Effector memory CD4-positive, alpha-beta T cell (primary cell): ENCODE measurements at places on chromosomes 7 and 10.

- DNase-seq = no peak
- H3K4me3 ChIP-seq = no peak overlapping the region
- H3K4me1 ChIP-seq = no peaks in the 10 kb centered on the region
- H3K27me3 ChIP-seq = no peaks in the 10 kb centered on the region
- no peak overlapping the region for H3K27ac ChIP-seq
Observed at GRCh38 chr10:118118716-118119115, 72.0 kb upstream of the RAB11FIP2 start.

- H3K27ac ChIP-seq = no peak overlapping the region
- no peaks in the 10 kb centered on the region for H3K36me3 ChIP-seq
- no peak for DNase-seq
- H3K4me1 ChIP-seq = no peaks in the 10 kb centered on the region
- H3K4me3 ChIP-seq = no peak overlapping the region
Observed at GRCh38 chr10:105797234-105797890, 1156.3 kb downstream of the SORCS3 start.

DNA sequence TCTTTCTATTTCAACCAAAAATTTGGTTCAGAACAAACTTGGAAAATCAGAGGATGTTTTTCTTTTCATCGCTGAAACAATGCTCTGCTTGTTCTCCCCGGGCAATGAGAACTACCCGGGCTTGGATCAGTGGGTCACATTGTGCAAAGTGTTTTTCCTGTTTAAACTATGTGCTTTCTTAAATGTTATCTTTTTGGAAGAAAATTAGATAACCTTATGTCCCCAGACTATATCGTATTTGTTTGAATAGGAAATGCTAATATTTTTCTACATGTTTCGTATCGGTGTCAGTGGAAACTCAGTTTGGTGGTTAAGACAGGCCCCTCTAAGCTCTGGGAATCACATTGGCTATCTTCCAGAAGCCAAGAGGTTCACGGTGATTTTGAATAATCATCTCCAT lies 319.5 kb upstream of the NFE2L3 start:
- H3K4me3 ChIP-seq = no peak overlapping the region
- no peak overlapping the region for H3K27ac ChIP-seq
- no peaks in the 10 kb centered on the region for H3K4me1 ChIP-seq
- H3K36me3 ChIP-seq = no peaks in the 10 kb centered on the region
- no peaks in the 10 kb centered on the region for H3K27me3 ChIP-seq

- no peak for DNase-seq
- H3K27me3 ChIP-seq = no peaks in the 10 kb centered on the region
- no peaks in the 10 kb centered on the region for H3K4me1 ChIP-seq
- H3K36me3 ChIP-seq = peaks cover 24% of the 10 kb centered on the region
- no peak overlapping the region for H3K27ac ChIP-seq
Observed at GRCh38 chr10:5737352-5737751, 52.7 kb downstream of the TASOR2 start.

- H3K27me3 ChIP-seq = no peaks in the 10 kb centered on the region
- no peak overlapping the region for H3K4me3 ChIP-seq
- no peak for DNase-seq
- H3K4me1 ChIP-seq = no peaks in the 10 kb centered on the region
Observed at GRCh38 chr10:45058580-45058979, 57.9 kb downstream of the ZNF22 start.

DNA sequence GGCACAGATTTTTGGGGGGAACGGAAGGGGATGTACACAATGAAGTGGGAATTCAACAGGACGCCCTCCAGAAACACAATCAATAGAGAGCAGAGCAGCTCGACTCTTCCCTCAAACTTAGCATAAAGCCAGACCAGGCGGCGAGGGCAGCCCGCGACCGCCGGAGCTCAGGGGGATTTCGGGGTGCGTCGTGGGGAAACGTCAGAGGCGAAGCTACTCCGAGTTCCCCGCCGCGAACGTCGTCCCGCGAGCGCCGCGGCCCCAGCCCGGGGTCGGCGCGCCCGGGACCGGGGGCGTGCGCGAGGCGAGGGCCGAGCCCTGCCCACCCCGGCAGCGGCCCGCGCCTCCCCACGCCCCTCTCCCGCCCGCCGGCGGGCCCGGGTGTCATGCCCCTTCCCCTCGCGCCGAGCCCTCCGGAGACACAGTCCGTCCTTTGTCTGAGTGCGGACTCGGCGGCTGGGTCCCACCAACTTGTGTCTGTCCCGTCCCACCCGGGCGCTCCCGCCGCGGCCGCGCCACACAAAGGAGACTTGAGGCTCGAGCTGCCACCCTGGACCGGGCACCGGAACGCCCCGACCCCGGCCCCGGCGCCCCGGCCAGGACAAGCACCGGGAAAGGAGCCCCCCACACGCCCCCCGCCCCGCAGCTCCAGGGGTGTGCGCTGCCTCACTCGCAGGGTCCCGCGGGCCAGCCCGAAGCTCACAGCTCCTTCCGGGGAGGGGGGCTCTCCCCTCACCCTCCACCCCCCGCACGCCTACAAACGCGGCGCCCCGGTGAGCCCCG lies 634 bp downstream of the EZH2 start:
- H3K27ac ChIP-seq = peak overlapping the region; percentile 93
- H3K4me3 ChIP-seq = peak overlapping the region; percentile 95
- H3K27me3 ChIP-seq = no peaks in the 10 kb centered on the region
- H3K36me3 ChIP-seq = no peaks in the 10 kb centered on the region
- H3K4me1 ChIP-seq = peaks cover 3% of the 10 kb centered on the region
- DNase-seq = peak; percentile 66

DNA sequence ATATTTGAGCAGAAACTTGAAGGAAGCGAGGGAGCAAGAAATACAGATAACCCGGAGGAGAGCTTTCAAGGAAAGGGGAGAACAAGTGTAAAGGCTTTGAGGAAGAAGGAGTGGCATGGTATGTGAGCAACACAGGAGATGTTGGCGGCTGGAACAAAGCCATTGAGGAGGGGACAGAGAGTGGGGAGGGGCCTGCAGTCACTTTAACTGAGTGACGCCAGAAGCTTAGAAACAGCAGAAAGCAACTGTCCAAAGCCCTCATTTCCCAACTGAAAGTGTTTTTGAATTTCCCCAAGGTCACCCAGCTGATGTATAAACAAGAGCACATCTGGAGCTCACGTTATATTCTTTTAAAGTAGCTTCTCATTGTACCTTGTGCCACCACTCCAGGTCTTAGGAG lies 19.1 kb downstream of the AUTS2 start:
- H3K36me3 ChIP-seq = no peaks in the 10 kb centered on the region
- no peak overlapping the region for H3K4me3 ChIP-seq
- H3K27ac ChIP-seq = no peak overlapping the region
- no peaks in the 10 kb centered on the region for H3K27me3 ChIP-seq

GRCh38 chr7:130432886-130433285 lies 7.9 kb downstream of the CEP41 start:
- DNase-seq = no peak
- H3K27ac ChIP-seq = no peak overlapping the region
- peaks cover 7% of the 10 kb centered on the region for H3K4me1 ChIP-seq
- H3K36me3 ChIP-seq = no peaks in the 10 kb centered on the region
- no peaks in the 10 kb centered on the region for H3K27me3 ChIP-seq
- H3K4me3 ChIP-seq = no peak overlapping the region

DNA sequence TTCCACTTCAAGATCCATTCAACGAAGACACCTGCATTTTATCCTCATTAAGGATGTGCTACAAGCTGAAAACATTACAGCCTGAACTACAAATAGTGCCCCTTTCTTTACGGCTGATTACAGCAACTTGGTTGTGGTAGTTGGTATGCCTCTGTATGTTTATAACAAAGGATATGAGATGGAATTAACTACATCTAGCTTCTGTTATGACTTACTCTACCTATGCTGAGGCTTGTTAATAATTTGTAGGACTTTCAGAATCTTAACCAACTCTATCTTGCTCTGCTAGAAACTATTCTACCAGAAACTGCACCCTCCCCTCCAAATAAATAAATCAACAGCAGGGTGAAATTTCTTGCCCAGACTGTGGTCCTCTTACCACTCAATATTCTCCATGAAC lies 448.1 kb downstream of the GRM8 start:
- H3K4me1 ChIP-seq = no peaks in the 10 kb centered on the region
- H3K27me3 ChIP-seq = no peaks in the 10 kb centered on the region
- DNase-seq = no peak
- no peak overlapping the region for H3K4me3 ChIP-seq
- no peaks in the 10 kb centered on the region for H3K36me3 ChIP-seq

GRCh38 chr10:133236401-133237240 lies 1.0 kb upstream of the VENTX start:
- H3K4me3 ChIP-seq = peak overlapping the region; percentile 55
- peaks cover 34% of the 10 kb centered on the region for H3K4me1 ChIP-seq
- H3K36me3 ChIP-seq = no peaks in the 10 kb centered on the region
- H3K27ac ChIP-seq = no peak overlapping the region

GRCh38 chr7:91126762-91127161 lies 137.5 kb upstream of the FZD1 start:
- H3K36me3 ChIP-seq = no peaks in the 10 kb centered on the region
- H3K27ac ChIP-seq = no peak overlapping the region
- H3K27me3 ChIP-seq = no peaks in the 10 kb centered on the region
- H3K4me1 ChIP-seq = no peaks in the 10 kb centered on the region

DNA sequence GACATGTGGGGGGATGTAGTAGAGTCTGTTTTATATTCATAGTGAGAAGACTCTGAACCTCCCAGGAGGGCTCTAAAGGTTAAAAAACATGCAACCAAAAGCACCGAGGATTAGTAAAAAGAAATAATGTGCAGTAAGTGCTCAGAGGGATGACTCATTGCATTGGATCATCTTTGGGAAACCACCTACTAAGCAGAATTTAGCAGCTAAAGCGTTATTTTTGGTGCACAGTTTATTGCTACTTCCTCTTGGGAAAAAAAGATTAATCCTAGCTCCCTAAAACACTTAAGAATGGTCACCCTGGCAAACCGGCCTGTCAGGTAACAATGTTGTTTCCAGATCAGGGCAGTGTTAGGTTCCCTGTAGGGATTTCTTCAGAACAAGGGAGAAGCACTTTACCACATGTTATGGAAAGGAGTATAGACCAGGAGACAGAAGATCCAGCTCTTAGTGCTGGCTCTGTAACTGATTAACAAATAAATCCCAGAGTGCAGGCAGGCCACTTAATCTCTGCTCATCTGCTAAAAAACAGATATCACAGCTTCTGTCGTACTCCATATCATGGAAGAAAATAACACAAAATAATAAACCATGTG lies 44.8 kb upstream of the FAM133B start:
- no peaks in the 10 kb centered on the region for H3K36me3 ChIP-seq
- peaks cover 27% of the 10 kb centered on the region for H3K4me1 ChIP-seq
- H3K27ac ChIP-seq = no peak overlapping the region

DNA sequence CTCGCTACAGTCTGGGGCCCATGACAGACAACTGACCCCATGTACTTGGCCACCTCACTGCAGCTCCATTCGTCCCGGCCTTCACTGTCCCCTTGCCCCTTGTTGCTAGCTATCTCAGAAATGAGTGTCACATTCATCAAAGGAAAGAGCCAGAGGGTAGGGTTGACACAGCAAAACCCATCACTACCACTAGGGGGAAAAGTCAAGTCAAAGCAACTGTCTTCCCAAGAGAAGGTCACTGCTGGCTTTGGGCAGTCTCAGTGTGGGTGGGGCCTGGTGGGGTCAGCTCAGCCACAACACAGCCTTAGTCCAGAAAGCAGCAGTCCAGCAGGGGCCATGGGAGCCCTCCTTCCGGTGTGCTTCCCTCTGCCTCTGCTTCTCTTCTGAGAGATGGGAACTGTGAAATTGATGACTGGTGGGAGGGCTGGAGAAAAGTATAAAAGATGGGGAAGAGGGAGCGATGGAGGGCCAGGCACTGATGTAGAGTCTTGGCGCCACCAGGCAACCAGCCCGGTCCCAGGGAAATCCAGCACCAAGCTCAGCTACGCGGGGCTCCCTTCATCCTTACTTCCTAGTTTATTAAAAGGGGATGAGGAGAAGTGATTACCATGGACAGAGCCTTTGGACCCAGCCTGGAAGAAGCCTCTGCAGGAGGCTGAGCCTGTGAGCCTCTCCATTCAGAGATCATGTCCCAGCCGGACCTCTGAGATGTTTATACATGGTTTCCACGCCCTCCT lies 58.0 kb downstream of the PLXNA4 start:
- no peaks in the 10 kb centered on the region for H3K27me3 ChIP-seq
- H3K36me3 ChIP-seq = no peaks in the 10 kb centered on the region
- no peaks in the 10 kb centered on the region for H3K4me1 ChIP-seq
- DNase-seq = no peak

GRCh38 chr7:137953043-137953664 lies 48.7 kb downstream of the CREB3L2 start:
- no peak overlapping the region for H3K27ac ChIP-seq
- H3K27me3 ChIP-seq = no peaks in the 10 kb centered on the region
- no peak overlapping the region for H3K4me3 ChIP-seq

- no peaks in the 10 kb centered on the region for H3K4me1 ChIP-seq
- H3K4me3 ChIP-seq = no peak overlapping the region
- DNase-seq = no peak
Observed at GRCh38 chr7:132854238-132854637, 227.7 kb downstream of the CHCHD3 start.

DNA sequence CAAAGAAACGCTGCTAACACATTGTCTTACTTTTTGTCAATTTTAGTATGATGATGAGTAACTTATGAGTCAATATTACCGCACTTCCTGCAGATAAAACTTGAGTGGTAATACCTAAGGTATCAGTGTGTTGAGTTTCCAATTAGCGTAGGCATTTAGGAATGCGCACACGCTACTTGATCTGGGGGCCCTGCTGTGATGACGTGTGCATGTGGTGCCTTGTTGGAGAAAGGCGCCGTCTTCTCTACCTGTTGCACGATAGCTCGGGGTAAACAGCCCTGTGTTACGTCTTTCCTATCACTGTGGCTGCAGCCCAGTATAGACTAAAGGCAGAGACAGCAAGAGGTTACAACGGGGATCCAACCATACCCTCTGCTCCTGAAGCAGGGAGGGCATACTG lies 476.8 kb upstream of the ADARB2 start:
- no peak overlapping the region for H3K27ac ChIP-seq
- no peak overlapping the region for H3K4me3 ChIP-seq
- H3K36me3 ChIP-seq = no peaks in the 10 kb centered on the region
- H3K27me3 ChIP-seq = no peaks in the 10 kb centered on the region
- no peak for DNase-seq

DNA sequence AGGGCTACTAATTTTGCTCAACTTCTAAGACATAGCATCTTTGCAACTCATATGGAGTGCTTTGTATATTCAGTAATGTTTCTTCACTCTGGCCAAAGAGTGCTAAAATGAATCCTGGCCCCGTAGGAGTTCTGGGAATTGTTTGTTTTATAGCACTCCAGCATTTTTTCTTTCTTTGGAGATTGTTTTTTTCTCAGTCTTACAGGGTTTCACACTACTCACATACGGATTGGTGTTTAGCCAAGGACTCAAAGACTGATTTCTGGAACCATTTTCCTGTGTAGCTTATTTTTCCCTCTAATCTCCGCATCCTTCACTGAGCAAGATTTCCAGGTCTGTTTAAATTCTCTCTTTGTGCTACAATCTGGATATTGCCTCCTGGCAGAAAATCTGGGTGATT lies 6.4 kb downstream of the TAS2R41 start:
- H3K27ac ChIP-seq = no peak overlapping the region
- no peaks in the 10 kb centered on the region for H3K36me3 ChIP-seq
- H3K4me1 ChIP-seq = no peaks in the 10 kb centered on the region
- H3K4me3 ChIP-seq = no peak overlapping the region

GRCh38 chr7:30206491-30206890 lies 71.7 kb downstream of the MTURN start:
- H3K4me1 ChIP-seq = no peaks in the 10 kb centered on the region
- H3K27ac ChIP-seq = no peak overlapping the region
- H3K36me3 ChIP-seq = no peaks in the 10 kb centered on the region
- H3K27me3 ChIP-seq = no peaks in the 10 kb centered on the region
- no peak overlapping the region for H3K4me3 ChIP-seq
